NK-92 treated with Interleukin-12 subunit alpha and Interleukin-12 subunit beta, amount 100 ng/mL, for 24 hours (cell line): ENCODE measurements at places on chromosomes 2 and 18.

GRCh38 chr2:234344012-234344411 lies 152.9 kb downstream of the ARL4C start:
- no peak for DNase-seq

DNA sequence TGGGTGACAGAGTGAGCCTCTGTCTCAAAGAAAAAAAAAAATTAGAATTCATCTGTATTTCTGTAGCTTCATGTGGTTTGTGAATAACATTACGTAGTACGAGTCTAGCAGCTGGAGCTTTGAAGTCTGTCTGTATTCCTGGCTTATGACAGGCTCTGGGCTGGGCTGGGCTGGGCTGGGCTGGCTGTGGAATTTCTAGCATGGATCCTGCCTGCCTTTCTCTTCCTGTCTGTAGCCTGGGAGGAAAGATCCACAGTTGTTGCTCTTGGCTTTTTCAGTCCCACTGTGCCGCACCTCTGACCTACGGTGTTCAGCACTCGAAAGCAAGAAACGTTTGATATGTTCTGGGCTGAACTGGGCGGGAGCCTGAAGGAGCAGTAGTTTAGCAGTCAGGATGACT lies 55.4 kb downstream of the BOLA3 start:
- no peak for DNase-seq

- DNase-seq, result no peak
Observed at GRCh38 chr2:21930226-21930625, 806.5 kb downstream of the TDRD15 start.

- no peak for DNase-seq
Observed at GRCh38 chr2:152477347-152478092, 142.5 kb downstream of the FMNL2 start.

DNA sequence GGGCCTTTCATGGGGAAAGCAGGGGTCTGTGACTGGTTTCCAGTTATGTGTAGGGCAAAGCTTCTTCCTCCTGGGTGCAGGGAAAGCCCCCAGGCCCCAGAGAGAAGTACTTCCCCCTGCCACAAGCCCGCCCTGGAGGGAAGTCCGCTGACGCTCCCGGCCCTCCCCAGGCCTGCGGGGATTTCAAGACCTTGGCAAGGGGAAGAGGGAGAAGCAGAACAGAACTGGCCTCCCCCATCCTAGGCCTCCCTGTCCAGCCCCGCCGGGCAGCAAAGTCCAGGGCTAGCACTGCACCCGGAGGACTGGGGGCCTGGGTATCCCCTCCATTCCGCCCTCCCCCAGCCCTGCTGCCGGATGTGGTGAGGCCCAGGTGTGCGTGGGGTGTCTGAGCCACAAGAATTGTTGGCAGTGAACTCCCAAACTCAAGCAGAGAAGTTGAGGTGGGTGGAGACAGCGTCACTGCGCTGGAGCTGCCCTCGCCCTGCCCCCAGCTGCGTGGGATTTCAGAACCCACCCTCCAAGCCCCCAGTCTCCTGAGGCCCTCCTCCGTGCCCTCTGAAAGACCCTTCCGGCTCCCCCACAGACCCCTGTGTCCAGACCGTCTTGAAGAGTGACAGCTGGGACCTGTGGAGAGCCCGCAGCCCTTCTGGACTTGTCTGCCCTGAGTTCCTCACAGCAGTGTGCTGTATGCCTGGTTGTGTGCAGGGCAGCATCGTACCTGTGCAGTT lies 1.1 kb upstream of the DUSP2 start:
- no peak for DNase-seq

DNA sequence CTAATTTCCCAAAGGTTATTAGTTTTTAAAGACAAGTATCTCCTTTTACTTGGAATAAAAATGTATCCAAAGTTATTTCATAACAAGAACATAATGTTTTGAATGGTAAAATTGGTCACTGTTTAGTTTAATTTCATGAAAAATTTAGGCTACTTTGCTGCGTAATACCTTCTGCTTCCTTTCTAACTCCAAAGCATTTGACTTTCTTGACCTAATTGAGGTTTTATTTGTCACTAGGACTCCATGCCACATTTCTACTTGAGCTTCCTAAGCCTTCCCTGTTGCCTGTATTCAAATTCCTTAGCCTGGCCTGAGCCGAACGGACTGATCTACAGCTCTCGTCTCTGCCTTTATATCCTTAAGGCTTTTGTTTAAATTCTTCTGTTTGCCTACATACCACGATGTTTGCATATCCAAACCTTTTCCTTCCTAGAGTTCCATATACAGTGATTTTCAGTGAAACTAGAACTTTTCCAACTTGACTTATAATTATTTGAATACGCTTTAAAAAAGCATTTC lies 25.1 kb downstream of the ARMC9 start:
- DNase-seq, result no peak

DNA sequence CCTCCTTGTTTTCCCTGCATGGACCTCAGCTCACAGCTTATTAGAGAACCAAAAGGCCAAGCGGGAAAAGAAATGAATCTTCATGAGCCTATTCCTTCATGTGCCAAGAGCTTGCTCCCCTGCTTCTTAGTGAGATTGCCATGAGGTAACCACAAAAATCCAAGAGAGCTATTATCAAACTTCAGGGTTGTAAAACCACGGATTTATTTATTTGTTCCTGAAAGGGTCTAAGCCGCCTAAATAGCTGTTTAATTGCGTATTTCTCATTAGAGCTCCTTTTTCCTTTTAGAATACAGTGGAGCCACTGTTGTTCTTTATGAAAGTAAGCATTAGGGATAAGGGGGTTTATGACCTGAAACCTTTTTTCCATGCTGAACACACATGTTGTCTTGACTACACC lies 58.0 kb downstream of the SRD5A2 start:
- no peak for DNase-seq

GRCh38 chr18:64807560-64807959 lies 658.7 kb upstream of the LINC00305 start:
- DNase-seq, result no peak

- no peak for DNase-seq
Observed at GRCh38 chr2:206974551-206974950, 35.2 kb downstream of the CPO start.

DNA sequence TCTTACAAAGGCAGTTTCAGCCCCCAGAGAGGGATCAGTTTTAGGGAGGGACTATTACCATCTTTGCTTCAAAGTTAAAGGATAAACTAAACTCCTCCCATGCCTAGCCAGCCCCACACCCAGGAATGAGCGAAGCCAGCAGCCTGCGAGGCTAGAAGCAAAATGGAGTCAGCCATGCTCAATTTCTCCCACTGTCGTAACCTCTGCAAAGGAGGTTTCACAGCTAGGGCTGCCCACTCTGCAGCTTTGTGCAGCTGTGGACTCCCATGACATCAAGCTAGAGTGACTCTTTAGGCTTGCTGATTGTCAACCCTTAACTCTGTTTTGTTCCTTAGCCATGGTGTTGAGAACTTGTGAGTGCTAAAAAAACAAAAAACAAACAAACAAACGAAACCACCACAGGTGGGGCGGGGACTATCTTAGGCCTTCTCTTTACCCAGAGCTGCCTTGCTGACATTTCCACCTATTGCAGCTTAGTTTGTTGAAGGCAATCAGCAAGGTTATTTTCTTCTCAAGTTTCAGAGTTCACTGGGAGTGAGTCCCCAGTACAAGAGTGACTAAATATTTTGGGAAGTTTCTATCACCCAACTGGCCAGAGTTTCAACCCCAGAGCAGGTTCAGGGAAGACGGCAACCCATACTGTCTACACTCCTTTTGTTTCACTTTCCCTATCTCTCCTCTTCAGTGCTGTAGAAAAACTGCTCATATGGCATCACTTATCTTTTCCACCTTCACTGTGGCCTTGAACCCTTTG lies 592.1 kb downstream of the XIRP2 start:
- DNase-seq, result no peak

- no peak for DNase-seq
Observed at GRCh38 chr2:94987074-94988020, 38.2 kb upstream of the MAL start.

- no peak for DNase-seq
Observed at GRCh38 chr2:241686324-241686649, 328 bp downstream of the DTYMK start.

GRCh38 chr2:7024261-7024660 lies 107.0 kb downstream of the RNF144A start:
- no peak for DNase-seq

- no peak for DNase-seq
Observed at GRCh38 chr2:215746887-215747615, 266.3 kb downstream of the MREG start.

- no peak for DNase-seq
Observed at GRCh38 chr2:75055142-75055819, 96.8 kb downstream of the POLE4 start.

DNA sequence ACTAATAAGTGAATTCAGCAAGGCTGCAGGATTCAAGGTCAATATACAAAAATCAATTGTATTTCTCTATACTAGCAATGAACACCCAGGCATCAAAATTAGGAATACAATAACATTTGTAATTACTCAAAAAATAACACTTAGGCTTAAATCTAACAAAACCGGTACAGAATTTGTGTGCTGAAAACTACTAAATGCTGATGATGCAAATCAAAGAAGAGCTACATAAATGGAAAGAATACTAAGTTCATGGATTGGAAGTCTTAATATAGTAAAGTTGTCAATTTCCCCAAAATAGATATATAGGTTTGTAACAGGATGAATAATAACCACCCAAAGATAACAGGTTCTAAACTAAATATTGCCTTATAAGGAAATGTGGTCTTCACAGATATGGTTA lies 286.5 kb downstream of the ALK start:
- no peak for DNase-seq

DNA sequence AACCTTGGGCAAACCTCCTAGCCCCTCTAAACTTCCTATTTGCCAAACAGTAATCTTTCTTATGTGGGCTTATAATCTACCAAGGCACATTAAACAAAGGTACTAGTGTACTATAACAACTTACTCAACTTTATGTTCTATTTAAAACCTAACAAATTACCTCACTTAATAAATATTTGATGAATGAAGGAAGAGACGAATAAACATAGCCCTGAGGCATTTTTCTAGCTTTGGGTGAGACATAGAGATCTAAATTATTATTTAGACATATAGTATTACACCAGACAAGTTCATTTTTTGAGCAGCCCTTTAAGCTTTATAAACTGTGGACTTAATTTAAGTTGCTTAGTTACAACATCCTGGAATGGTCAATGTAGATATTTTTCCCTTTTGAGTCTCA lies 104.6 kb downstream of the UNC80 start:
- no peak for DNase-seq

DNA sequence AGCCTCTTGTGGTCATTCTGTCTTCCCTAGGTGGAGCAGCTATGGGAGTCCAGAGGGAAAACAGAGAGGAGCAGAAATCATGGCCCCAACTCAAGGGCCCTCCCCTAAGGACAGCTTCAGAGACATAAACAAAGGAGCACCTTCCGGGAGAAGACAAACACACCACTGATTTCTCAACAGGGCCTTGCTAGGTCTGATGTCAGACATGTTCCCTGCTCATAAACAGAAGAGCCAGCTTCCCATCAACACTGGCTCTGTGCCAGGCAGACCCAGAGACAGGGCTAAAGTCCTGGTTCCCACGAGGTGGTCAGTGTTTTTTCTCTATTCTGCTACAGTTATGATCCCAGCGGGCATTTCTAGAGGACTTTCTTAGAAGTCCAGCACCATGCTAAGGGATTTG lies 19.3 kb downstream of the CXCR2 start:
- DNase-seq, result no peak

GRCh38 chr2:25566694-25567093 lies 106.7 kb downstream of the DTNB start:
- DNase-seq, result no peak

DNA sequence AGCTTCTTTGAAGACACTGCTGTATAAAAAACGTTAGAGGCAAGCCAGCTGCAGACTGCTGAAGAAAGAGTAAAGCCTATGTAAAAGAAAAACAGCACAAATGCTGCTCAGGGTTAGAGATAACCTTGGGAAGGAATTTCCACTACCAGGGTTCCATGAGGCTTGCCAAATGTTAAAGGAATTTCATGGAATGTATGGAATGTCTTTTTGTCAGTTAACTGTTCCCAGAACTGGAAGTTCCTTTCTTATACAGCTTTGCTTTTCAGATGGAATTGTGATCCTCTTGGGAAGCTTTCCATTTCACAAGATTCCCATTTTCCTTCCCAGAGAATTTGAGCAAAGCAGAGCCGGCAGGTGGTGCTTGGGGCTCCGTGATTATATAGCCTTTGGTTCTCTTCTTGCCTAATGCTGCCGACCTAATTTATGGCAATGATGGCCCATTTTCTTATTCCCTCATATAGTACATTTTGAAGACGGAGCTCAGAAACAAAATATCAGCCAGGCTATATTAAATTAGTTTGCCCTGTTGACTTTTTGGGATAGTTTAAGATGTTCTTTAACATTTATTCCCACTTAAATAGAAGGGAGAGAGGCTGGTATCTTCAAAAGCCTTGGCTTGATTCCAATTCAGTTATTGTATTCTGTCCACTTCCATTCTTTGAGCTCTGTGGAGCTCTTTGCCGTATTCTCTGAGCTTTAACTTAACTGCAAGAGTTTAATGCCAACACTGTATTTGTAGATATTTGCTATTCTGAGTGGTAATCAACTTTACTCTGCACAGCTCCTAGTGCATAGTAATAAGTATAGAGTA lies 162.3 kb downstream of the PHLPP1 start:
- DNase-seq, result no peak

DNA sequence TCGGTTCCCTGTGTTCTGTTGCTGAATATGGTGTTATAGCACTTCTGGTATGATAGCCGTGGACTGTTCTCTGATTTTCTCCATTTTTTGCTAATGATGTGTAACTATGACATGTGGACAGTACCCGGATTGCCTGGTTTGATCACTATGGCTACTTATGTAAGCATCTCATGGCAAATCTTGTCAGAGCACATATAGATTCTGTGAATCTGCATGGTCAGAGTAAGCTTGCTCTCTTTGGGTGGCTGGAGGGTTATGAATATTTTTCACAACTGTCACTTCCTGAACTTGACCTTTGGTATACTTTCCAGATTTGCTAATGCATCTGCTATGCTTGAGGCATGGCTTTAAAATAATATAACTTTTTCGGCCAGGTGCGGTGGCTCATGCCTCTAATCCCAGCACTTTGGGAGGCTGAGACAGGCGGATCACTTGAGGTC lies 36.8 kb upstream of the ATP8B1 start:
- DNase-seq, result no peak

DNA sequence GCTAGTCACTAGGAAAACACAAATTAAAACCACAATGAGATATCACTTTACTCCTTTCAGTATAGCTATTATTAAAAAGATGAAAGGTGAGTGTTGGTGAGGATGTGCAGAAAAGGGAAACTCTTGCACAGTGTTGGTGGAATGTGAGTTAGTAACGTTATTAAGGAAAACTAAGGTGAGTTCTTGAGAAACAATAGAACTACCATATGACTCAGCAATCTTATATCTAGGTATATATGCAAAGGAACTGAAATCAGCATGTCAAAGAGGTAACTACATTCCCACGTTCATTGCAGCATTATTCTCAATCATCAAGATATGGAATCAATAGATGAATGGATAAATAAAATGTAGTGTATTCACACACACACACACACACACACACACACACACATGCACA lies 117.3 kb upstream of the HNMT start:
- DNase-seq, result no peak

GRCh38 chr2:109057686-109058085 lies 68.7 kb upstream of the EDAR start:
- DNase-seq, result no peak
